ENCODE measurements at places on chromosomes 4 and X.

DNA sequence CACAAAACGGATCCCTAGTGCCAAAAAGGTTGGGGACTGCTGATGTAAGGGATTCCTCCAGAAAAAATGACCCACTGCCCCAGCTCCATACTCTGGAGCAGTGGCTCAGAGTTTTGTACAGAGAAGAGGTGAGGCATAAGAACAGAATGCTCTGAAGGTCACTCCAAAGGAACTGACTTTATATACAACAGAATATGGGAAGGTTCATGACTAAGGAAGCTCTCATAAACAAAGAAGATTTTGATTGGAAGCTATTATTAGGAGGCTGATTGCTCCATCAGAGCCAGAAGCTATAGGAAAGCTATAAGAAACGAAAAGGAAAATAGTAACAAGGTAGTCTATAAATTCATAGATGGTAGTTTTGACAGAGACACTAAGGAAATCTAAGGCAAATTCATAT is 203.1 kb downstream of the SLC7A11 start:
- no peak for DNase-seq

DNA sequence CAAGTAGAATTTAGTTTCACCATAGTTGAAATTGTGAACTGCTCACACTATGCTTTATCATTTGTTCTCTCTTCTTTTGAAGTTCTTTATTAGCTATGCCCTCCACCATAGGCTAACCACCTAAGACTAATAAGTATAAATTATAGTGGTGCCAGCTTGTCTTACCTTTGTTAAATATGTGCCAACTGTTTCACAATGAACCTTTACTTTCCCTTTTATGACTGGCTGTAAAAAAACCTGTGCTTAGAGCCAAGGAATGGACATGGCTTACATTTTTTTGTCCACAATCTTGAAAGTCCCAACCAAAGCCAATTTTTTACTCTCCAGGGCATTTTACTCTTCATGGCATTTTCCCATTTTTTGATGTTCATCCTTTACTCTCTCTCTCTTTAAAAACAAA is 123.5 kb upstream of the LEF1 start:
- no peak for DNase-seq

- no peak for DNase-seq
Observed at GRCh38 chr4:7040765-7041164, 2.4 kb upstream of the TADA2B start.

DNA sequence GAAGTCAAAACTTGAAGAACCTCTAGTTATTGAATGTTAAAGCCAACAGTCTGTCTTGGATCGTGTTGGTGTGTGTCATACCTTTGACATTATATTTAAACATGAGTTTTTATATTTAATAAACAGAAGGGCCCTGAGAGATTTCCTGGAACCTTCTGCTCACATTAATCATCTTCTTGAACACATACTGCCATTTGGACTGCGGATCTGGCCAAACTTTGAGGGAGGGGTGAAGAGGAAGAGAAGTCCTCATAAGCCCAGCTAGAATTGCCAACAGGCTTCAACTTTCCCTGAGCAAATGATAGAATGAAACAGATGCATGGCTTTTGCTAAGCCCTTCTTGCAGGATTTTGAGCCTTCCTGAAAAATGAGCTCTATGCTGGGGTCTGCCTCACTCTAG is 27.4 kb downstream of the CCKAR start:
- DNase-seq = no peak

- no peak for DNase-seq
Observed at GRCh38 chr4:181819946-181820345, 423.3 kb upstream of the TENM3 start.

DNA sequence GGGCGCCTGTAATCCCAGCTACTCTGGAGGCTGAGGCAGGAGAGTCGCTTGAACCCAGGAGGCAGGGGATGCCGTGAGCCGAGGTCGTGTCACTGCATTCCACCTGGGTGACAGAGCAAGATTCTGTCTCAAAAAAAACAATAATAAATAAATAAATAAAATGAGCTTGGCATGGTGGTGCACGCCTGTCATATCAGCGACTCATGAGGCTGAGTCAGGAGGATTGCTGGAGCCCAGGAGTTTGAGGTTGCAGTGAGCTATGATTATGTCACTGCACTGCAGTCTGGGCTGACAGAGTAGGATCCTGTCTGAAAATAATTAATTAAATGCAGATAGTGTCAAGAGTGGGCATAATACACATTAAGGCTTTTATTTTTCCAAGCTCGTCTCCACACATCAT is 77.5 kb downstream of the DHRSX start:
- DNase-seq = no peak

DNA sequence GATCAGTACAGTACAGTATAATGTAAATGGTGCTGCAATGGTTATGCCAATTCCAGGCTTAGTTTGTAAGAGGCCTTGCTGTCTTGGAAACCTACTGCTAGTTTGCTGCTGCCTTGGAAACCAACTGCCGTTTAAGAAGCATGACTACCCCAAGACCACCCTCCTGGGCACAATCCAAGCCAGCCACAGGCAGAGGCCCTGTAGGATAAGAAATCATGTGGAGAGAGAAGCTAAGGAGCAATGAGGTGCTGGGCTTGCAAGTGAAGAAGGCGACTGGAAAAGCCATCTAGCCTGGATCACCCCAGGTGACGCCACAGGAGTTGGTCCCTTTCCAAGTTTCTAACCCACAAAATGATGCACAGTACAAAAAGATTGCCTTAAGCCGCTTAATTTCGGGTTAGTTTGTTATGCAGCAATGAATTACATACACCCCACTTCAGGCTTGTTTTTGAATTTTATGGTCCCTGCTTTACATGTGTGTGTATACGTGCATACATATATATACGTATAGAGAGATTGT is 16.9 kb downstream of the ZFP42 start:
- DNase-seq = no peak

DNA sequence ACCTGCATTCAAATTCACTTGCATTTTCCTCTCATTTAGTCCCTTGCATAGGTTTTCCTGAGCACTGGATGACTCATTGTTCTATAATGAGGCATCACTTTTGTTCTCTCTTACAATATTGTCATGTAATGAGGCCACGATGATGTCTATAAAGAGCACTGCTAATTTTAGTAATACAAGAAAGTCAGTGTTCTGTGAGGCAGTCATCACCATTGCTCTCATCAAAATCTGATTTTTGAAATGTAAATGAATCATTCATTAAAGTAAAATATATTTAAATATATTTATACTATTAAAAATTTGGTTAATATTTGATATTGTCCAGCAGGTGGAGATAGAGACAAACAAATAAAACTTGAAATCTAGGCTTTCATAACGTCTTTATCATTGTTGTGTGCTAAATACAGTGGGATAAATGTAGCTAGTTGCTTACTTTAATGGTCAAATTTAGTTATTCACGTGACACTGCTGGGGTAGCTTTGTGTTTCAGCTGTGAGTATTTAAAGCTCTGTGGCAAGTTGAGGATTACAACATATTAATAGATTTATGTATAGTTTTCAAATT is 15.4 kb downstream of the HMGB2 start:
- no peak for DNase-seq

- DNase-seq = no peak
Observed at GRCh38 chr4:167581449-167581965, 347.2 kb upstream of the SPOCK3 start.

GRCh38 chr4:172410363-172410762 is 597.2 kb downstream of the GALNTL6 start:
- no peak for DNase-seq

GRCh38 chrX:75038925-75039324 is 113.7 kb upstream of the NEXMIF start:
- no peak for DNase-seq

DNA sequence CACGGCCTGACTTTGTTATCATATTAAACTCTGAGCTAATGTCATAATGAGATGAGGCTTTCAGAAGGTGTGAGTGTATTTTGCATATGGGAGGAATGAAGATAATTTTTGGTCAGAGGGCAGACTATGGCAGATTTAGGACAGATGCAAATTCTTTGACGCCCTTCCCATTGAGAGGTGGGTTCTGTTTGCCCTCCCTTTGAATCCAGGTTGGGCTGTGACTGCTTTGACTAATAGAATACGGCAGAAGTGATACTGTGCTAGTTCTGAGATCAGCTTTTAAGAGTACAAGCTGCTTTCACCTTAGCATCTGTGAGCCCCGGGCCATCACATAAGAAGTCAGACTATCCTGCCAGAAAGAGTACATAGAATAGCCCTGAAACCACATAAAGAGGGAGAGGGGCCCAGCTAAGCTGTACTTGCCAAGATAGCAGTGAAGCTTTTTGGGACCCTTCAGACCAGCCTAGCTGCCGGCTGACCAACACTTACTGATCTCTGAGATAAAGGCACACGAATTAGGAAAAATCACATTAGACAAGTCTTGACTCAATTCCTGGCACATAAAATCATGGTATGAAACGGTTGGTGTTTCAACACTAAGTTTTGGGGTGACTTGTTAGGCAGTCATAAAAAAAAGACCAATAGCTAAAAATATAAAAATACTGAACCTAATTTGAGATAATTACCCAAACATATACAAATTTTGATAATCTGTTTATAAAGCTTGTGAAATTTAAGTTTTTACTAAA is 166.7 kb upstream of the SH3RF1 start:
- no peak for DNase-seq

GRCh38 chrX:97666890-97667289 is 783.2 kb downstream of the RPA4 start:
- DNase-seq = no peak

DNA sequence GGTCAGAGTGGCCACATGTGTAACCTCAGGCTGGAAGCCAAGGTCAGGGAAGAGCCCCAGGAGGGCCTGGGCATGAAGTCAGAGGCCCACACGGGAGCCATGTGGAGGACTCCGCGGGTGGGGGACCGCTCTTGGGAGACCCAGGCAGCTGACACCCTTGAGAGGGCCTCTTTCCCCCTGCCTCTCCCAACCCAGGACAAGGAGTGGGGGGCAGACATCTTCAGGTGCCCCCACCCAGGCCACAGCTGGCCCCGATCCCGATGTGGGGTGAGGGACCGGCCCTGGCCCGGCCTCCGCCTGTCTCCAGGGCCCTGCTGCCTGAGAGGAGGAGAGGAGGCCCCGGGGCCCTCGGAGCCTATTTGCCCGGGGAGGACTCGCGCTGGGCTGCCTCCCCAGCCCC is 3.1 kb downstream of the PNMA6A start:
- DNase-seq = no peak

- no peak for DNase-seq
Observed at GRCh38 chrX:13420545-13421183, 100.8 kb upstream of the ATXN3L start.

DNA sequence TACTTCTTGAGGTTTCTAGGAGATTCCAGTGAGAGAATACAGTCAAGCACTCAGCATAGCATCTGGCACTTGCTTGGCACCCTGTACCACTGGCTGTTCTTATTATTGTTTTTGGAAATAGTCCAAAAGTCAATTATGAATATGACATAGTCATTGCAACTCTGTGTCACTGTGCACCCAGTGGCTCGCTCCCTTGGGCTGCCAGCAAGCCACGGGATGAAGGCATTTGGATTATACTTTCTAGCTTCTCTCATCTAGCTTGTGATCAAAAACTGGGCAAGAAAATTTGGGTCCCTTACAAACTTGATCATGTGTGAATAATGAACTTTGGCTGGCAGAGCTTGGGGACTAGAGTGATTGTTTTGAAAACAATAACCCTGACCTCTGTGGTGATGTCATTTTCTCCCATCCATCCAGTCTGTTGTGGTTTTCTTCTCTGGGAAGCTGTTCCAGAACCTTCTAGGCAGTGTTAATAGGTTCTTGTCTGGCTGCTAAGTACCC is 32.7 kb upstream of the LIMCH1 start:
- no peak for DNase-seq

- DNase-seq = no peak
Observed at GRCh38 chrX:34382416-34382815, 250.3 kb upstream of the FAM47A start.

GRCh38 chrX:151754641-151755215 is 20.2 kb downstream of the CNGA2 start:
- DNase-seq = no peak

GRCh38 chr4:147303174-147303872 is 177.6 kb upstream of the EDNRA start:
- DNase-seq = no peak

DNA sequence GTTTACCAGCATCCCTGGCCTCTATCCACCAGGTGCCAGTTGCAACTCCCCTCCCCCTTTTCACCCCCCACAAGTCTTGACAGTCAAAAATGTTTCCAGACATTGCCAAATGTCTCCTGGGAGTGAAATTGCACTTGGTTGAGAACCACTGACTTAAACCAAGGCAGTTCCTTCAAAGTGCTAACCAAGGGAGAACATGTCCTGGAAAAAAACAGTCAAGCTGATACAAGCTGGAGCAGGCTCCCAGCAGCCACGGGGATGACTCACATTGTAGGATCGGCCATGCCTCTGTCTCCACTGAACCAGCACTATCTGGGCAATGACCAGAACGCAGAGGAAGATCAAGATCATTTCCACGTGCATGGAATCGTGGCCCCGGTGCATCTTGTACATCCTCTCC is 11.4 kb downstream of the RNF175 start:
- DNase-seq = no peak

DNA sequence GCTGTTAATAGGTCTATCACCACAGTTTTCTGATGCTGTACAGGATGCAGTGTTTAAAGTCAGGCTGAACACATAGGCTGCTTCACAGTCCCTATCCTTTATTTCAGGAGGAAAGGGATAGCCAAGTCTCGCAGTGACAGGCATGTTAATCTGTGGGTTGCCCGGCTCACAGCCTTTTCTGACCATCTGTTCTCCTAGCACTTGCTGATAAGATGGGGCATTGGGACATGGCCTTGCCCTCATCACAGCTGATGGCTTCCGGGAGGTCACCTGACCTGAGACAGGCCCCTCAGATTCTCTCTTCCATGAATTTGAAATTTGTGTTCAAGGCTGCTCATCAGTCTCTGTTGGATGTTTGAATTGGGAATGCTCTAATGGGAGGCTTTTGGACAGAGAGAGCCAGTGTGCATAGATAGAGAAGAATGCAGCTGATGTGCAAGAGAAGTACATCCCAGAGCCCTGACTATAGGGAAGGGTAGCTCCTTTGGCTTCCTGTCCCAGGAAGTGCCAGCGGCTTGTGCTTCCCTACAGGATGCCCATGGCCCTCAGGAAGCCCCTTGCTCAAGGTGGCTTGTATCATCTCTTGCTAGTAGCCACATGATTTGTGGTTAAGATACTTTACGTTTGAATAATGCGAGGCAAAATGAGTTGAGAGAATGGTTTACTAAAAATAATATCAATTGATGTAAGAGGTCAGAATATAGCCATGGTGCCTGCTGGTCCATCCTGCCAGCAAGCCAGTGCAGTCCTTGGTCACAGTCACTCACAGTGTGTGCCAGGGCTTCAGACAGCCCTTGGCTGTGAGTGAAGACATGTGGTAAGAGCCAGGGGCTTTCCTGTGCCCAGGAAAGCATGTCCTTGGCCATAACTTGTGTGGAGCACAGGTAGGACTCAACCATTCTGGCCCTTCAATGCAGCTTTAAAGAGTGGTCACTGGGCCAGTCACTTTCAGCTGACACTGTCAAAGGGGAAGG is 88.6 kb downstream of the TSPAN7 start:
- DNase-seq = no peak

- no peak for DNase-seq
Observed at GRCh38 chr4:3851881-3852280, 85.7 kb downstream of the ADRA2C start.
